ENCODE measurements at places on chromosomes 13 and 19.

GRCh38 chr19:16509141-16510061, 13.2 kb downstream of the C19orf44 start:
- DNase-seq: no peak

GRCh38 chr13:80033286-80033685, 307.6 kb downstream of the SPRY2 start:
- no peak for DNase-seq

DNA sequence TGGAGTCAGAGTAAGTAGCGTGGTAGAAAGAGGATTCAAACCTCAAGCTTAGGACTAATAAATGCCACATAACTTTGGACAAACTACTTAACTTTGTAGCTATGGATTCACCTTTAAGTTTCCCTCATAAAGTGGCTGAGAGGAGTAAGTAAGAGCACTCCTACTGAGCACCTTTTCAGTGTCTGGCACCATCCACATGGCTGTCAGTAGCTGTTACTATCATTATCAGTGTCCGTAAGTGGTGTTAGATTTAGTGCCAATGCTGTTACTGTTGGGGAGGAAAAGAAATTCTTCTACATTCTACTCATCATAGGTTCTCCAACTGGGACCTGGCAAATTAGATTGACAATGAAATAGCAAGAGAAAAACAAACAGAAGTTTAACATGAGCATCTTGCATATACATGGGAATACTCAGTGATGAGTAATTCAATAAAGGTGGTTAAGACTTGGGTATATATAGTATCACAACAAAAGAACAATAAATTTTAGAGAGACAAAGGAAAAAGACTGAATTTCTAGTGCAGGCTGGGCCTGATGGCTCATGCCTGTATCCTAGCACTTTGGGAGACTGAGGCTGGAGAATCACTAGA, 165.6 kb upstream of the NBEA start:
- no peak for DNase-seq

DNA sequence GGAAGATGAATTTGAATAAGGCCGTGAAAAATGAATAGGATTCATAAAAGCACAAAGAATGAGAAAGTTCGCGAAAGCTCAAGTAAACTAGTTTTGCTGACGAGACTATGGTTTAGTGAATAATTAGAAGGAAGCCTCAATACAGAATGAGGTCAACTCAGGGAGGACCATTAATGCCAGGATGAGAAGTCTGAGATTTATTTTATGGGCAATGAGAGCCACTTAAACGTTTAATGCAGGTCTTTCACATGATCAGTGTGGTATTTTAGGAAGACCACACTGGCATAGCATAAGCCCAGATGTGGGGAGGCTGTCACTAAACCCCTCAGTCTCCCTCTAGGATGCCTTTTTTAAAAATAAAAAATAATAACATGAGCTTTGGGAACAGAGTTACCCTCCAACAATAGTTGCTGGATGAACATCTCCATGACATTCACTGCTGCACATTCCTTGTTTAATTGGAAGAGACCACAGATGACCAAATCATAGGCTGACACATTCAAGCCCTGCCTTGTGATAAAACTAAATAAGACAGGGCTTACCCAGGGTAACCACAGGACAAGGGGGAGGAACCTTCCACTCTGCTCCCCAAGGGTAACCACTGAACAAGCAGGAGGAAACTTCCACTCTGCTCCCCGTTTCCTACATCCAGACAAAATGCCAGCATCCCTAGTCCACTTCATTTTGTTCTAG, 43.6 kb upstream of the LSM14A start:
- DNase-seq: no peak

GRCh38 chr13:32277839-32278238, 37.3 kb downstream of the ZAR1L start:
- DNase-seq: no peak

GRCh38 chr19:37855098-37855497, 51.3 kb downstream of the WDR87 start:
- DNase-seq: no peak

GRCh38 chr19:7863157-7863970, 10.8 kb downstream of the PRR36 start:
- DNase-seq: no peak

GRCh38 chr19:38904581-38905539, 5.1 kb downstream of the NFKBIB start:
- no peak for DNase-seq

DNA sequence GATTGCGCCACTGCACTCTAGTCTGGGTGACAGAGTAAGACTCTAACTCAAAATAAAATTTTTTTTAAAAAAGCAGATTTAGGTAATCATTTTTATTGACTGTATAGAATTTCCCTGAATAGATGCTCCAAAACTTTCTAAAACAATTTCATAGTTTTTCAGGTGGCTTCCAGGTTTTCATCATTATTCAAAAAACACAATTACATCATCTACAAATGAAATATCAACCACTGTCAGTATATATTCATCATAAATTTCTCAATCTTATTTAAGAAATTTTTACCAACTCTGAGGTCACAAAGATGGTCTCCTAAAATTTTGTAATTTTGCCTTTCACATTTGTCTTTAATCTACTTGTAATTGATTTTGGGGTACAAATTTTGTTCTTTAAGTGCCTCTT, 48.1 kb downstream of the ZC3H13 start:
- DNase-seq: no peak

GRCh38 chr19:53554804-53555203, 16.9 kb downstream of the ZNF331 start:
- no peak for DNase-seq

DNA sequence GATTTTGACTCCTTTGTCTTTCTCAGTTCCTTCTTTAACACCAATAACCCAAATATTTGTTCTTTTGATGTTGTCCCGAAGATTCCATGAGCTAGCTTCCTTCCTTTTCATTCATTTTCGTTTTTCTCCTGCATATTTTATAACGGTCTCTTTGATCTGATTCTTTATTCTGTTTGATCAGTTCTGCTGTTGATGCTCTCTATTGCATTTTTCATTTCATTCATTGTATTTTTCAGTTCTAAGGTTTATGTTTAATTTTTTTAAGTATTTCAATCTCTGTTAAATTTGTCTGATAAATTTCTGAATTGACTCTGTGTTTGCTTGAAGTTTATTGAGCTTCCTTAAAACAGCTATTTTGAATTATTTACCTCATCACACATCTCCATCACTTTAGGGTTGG, 68.4 kb upstream of the LRCH1 start:
- DNase-seq: no peak

DNA sequence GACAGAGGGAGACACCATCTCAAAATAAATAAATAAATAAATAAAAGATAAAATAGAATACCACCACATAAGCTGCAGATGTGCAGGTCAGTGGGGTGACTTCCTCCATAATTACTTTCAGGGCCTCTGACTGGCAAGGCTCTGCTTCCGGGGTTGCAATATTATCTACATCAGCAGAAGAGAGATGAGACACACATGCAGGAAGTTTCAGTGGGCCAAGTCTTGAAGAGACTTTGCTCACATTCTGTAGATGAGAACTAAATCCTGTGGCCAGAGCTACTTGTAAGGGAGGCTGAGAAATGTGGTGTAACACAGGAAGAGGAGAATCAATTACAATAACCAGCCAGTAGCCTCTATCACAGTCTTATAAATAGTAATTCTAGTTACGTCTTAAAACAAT, 89.9 kb upstream of the MAB21L1 start:
- DNase-seq: no peak

DNA sequence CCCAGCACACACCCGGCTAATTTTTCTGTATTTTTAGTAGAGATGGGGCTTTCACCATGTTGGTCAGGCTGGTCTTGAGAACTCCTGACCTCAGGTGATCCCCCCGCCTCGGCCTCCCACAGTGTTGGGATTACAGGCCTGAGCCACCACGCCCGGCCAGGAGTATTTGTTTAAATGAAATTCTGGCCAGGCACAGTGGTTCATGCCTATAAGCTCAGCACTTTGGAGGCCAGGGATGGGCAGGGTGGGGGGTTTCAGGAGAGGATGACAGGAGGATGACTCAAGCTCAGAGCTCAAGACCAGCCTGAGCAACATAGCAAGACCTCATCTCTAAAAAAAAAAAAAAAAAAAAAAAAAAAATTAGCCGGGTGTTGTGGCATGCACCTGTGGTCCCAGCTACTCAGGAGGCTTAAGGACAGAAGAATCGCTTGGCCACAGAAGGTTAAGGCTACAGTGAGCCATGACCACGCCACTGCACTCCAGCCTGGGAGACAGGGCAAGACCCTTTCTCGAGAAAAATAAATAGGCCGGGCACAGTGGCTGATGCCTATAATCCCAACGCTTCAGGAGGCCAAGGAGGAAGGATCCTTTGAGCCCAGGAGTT, 8.2 kb upstream of the DHDH start:
- no peak for DNase-seq

DNA sequence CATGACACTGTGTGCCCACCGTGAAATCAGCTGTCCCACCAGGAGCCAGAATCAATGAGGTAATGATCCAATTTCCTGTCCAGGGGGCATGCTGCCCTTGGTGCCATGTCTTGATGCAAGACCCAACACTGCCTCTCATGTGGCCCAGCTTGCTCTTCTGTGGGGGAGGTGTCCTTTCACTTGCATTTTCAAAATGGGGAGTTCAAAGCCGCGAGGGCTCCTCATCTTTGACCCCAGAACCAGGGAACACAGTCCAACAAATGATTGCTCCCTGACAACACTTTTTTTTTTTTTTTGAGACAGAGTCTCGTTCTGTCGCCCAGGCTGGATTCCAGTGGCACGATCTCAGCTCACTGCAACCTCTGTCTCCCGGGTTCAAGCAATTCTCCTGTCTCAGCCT, 64.1 kb downstream of the FGF9 start:
- DNase-seq: no peak

- peak; percentile 80 for DNase-seq
Observed at GRCh38 chr19:19361075-19361594, 40.5 kb downstream of the MAU2 start.

GRCh38 chr19:34155686-34156085, 16.6 kb upstream of the LSM14A start:
- no peak for DNase-seq

GRCh38 chr13:44259045-44260027, 114.3 kb upstream of the SERP2 start:
- DNase-seq: peak; percentile 45

GRCh38 chr19:45400192-45400591, 4.7 kb downstream of the PPP1R13L start:
- DNase-seq: no peak

- no peak for DNase-seq
Observed at GRCh38 chr19:37948362-37948761, 41.4 kb downstream of the SIPA1L3 start.

GRCh38 chr19:646779-647565, 7.3 kb downstream of the FGF22 start:
- DNase-seq: no peak

GRCh38 chr13:54029720-54030119, 1001.1 kb downstream of the OLFM4 start:
- DNase-seq: no peak

DNA sequence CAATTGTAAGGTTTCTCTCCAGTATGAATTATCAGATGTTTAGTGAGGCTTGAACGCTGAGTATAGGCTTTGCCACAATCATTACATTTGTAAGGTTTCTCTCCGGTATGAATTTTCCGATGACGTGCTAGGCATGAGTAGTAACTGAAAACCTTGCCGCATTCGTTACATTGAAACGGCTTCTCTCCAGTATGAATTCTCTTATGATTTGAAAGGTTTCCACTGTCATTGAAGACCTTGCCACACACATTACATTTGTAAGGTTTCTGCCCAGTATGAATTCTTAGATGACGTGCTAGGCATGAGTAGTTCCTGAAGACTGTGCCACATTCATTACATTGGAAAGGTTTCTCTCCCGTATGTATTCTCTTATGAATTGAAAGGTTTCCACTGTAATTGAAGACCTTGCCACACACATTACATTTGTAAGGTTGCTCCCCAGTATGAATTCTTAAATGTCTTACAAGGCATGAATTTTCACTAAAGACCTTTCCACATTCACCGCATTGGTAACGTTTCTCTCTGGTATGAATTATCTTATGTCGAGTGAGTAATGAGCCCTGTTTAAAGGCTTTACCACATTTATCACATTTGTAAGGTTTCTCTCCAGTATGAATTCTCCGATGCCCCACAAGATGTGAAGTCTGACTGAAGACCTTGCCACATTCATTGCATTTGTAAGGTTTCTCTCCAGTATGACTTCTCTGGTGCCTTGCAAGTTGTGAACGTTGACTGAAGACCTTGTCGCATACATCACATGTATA, 15.6 kb downstream of the ZNF836 start:
- no peak for DNase-seq

DNA sequence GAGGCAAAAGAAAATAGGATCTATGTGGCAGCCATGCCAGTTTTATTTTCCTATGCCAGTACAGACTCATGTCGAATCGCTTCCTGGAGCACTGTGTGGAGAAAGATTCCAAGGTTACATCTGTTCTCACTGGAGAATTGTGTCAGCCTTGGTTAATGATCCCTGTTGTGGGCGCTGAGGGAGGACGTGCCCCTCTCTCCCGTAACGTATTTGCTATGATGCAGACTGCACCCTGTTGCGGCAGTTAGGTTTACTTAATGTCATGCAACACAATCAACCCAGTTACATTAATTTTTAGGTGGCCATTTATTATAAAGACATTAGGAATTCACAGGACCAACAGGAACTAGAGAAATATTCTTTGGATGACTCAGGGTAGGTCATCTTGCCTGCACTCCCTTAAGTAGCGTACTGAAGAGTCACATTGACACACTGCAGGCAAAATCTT, 892.9 kb downstream of the EFNB2 start:
- no peak for DNase-seq

- DNase-seq: no peak
Observed at GRCh38 chr13:110576736-110577476, 15.4 kb upstream of the RAB20 start.

- no peak for DNase-seq
Observed at GRCh38 chr13:37364007-37364406, 234.6 kb downstream of the POSTN start.

- peak; percentile 89 for DNase-seq
Observed at GRCh38 chr19:3821857-3822364, 35.7 kb upstream of the MATK start.

DNA sequence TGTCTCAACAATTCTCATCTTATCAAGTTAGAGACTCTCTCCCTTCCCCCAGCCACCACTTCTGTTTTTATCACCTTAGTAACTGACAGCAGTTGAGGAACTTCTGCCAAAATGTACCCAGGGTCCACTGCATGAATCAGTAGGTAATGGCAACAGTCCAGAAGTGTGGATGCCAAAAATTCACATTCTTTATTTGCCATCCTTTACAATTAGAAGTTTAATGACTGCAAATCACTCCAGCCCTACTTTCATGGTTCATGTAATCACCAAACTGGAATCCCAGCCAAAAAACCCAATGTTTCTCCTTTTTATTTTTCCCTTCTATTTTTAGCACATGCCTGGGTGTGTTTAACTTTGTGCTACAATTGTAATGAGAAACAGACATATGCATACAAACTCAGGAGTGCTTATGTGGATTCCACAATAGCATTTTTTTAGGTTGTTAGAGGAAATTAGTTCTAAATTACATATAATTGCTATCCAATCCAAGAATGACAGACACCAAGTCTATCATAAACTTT, 243.5 kb downstream of the RGCC start:
- DNase-seq: no peak

All from stimulated activated CD4-positive, alpha-beta T cell treated with anti-CD3 and anti-CD28 coated beads, Interleukin-12 subunit alpha, Interleukin-12 subunit beta, amount 100 ng/mL, for 24 hours (primary cell).